Fibroblast of skin of right quadriceps (primary cell): ENCODE measurements at places on chromosomes 2 and 18.

DNA sequence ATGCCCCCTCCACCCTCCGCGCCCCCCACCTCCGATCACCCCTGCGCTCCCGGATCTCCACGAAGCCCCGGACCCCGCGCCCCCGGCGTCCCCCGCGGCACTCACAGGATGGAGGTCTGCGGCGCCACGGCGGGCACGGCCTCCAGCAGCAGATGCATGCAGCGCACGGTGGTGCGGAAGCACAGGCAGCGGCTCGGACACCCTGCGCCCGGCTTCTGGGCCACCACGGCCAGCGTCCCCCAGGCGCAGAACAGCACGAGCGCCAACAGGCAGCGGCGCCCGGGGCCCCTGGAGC is 217 bp downstream of the PXDN start:
- DNase-seq = no peak

DNA sequence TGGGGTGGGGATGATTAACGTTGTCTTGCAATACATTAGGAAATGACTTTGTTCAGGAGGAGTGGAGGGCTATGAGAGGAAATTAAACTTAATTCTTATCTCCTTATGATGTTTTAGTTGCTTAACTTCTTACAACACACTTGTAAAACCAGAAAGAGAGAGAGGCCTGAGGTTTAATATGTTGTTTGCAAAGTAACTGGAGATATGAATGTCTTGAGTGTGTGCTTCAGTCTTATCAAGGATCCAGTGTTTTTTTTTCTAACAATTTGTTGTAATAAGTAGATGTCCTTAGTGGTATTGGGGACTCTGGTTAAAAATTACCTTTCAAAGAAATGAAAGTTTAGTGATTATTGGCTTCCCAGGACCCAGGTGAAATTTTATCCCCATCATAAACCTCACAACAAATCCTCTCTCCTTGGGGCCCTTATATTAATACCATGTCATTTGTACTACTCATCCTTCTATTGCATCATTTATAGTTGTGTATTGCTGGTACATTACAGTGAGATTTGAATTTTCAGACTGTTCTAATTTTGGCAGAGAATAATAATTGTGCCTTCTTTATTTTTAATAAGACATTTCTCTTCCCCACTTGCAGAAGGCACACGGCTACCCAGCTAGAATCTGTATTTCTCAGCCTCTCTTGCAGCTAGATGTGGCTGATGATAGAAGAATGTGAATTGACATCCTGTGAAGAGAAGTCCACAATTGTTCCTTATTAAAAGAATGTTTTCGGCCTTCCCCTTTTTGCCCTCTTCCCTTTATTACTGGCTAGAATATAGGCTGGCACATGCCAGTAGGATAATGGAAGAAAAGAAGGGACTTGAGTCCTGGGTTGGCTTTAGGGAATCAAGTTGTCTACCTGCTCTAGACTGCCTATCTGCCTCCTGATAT is 91.9 kb upstream of the CXCR4 start:
- no peak for DNase-seq

- no peak for DNase-seq
Measured at GRCh38 chr2:85666435-85667316, 1.3 kb downstream of the SFTPB start.

- DNase-seq = no peak
Measured at GRCh38 chr2:71702071-71702970, 249.0 kb downstream of the DYSF start.

- DNase-seq = peak; percentile 42
Measured at GRCh38 chr2:127067620-127068350, 39.2 kb downstream of the BIN1 start.

DNA sequence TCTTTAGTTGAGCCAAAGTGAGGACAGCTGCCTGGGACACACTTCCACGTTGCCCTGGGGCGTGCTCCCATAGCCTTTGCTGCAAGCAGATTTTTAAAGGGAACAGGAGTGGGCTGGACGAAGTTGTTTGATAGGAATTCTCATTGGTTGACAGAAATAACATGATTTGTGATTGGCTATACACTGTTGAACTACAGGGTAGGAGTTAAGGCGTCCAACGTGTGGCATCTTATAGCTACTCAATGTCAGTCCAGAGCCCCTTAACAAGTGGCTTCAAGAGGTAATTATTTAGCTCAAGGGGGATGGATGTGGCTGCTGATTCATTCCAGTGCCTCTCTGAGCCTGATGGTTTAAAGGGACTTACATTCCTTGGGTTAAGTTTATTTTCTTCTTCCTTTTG is 65.5 kb downstream of the ACAA2 start:
- peak; percentile 31 for DNase-seq

- DNase-seq = no peak
Measured at GRCh38 chr2:16129716-16130540, 189.6 kb downstream of the MYCN start.

- DNase-seq = no peak
Measured at GRCh38 chr2:168614172-168615018, 158.3 kb downstream of the CERS6 start.

GRCh38 chr2:66661253-66662173 is 226.6 kb downstream of the MEIS1 start:
- no peak for DNase-seq

DNA sequence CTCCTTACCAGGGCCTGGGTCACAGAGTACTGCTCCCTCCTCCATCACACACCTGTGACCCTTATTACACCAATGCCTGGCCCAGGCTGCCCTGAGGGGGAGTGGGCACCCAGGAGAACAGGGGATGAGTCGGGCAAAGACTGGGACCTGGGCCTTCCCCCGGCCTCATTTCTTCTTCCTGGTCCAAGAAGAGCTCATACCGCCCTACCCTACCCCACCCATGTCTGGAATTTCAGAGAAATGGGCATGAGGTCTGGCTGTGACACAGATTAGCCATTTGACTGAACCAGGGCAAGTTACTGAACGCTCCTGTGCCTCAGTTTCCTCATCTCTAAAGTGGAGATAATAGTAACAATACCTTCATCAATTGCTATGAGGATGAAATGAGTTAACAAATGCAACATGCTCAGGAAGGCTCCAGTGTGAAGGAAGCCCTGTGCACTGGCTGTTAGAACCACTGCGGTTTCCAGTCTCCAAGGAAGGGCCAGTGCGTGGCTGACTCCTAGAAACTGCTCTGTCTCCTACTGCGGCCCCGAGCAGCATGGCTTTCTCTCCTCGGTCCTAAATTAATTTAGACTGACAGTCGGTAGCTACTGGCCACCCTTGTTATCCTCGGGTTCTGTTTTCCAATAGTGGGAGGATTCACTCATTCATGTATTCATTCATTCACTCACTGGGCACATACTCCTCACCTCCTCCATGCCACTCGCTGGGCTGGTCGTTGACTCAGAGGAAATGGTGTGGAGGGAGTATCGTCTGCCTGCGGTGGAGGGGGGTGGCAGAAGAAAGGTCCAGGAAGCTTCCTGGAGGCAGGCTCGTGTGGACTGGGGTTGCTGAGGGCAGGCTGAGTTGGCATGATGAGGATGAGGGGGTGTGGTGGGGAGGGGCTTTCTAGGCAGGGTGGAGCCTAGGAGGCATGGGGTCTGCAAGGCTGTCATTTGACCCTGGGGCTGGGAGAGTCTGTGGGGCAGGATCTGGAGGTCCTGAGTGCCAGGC is 175.6 kb downstream of the GLI2 start:
- no peak for DNase-seq

- no peak for DNase-seq
Measured at GRCh38 chr2:198055716-198056115, 251.3 kb downstream of the PLCL1 start.

DNA sequence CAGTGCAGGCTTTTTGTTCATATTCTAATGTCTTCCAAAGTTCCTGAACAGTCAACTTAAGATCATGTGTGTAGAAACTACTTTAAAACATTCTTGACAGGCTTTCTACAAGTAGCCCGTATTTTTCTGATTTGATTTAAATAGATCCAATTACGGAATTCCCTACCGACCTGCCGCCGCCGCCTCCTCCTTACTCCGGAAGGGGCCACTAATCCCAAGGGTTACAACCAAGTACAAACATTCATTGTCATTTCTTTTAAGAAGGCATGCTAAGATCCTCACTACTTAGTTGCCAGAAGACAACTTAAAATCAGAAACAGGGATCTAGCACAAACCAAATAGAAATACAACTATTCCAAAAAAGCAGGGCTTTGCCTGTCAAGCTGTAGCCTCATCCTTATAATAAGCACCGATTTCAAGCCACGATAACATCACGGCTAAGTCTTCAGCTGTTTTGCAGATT is 784 bp downstream of the WDR33 start:
- no peak for DNase-seq

DNA sequence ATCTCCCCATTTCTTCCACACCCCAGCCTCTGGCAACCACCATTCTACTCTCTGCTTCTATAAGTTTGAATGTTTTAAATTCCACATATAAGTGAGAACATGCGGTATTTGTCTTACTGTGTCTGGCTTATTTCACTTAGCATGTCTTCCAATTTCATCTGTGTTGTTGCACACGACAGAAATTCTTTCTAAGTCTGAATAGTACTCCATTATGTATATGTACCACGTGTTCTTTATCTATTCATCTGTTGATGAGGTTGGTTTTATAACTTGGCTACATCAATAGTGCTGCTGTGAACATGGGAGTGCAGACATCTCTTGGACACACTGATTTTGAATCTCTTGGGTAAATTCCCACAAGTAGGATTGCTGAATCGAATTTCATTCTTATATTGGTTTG is 31.8 kb upstream of the MTX2 start:
- peak; percentile 15 for DNase-seq

DNA sequence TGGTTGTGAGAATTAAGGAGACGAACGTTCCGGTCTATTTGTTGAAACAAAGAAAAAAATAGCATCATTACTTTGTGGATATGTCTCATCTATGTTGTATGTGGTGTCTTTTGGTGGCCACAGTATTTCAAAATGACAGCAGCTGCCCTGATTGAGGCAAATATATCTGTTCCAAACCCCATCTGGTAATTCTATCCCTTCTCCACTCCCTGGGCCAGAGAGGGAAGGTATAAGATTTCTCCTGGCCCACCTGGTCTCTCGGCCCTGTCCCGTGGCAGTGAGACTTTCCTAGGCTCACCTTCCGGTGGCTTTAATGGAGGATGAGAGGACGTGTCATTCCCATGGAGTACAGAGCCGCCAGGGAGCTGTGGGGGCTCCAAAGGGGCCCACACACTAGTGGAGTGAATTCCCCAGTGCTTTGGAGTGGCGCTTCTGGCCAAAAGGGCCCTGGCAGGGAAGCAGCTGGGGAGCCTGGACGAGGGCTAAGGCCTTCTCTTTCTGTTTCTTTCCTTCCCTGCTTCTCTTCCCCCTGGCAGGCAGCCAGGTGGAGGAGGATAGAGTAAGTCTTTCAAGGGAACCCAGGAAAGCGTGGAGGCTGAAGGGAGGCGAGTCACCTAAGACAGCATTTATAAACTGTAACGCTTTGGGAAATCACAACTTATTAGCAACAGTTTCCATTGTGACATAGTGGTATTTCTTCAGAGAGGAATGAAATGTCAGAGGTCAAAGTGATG is 5.6 kb downstream of the FOSL2 start:
- DNase-seq = peak; percentile 70

DNA sequence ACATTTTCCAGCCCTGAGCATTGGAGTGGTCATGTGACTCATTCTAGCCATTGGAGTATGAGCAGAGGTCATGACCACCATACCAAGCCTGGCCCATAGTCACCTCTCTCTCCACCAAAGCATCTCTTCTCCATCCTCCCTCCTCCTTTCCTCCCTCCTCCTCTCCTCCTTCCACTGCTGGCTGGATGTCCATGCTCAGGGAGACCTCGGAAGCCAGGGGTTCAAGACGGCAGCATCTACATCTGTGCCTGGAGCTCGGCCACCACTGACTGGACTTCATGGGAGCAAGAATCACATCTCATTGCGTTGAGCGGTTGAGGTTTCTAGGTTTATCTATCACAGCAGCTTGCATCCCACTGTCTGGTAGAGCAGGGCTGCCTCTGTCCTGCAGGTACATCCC is 252.4 kb downstream of the NDUFA10 start:
- no peak for DNase-seq

GRCh38 chr2:44632931-44633689 is 271.4 kb downstream of the CAMKMT start:
- no peak for DNase-seq

DNA sequence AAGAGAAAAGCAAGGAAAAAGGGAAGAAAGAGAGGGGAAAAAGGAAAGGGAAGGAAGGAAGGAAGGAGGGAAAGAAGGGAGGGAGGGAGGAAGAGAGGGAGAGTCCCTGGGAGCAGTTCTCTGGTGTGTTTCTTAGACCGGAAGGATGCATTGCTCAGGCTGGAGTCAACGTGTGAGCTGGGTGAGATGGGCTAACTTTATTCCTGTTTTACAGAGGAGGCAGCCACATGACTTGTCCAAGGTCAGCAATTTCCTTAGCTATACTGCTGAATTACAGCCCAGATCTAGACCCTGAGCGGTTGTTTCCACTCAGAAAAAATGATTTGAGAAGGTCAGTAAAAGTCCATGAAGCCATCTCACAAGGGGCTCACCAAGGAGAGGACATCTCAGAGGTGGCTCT is 86.6 kb upstream of the APCDD1 start:
- DNase-seq = no peak

GRCh38 chr2:161321944-161322648 is 13.9 kb downstream of the PSMD14 start:
- DNase-seq = no peak

DNA sequence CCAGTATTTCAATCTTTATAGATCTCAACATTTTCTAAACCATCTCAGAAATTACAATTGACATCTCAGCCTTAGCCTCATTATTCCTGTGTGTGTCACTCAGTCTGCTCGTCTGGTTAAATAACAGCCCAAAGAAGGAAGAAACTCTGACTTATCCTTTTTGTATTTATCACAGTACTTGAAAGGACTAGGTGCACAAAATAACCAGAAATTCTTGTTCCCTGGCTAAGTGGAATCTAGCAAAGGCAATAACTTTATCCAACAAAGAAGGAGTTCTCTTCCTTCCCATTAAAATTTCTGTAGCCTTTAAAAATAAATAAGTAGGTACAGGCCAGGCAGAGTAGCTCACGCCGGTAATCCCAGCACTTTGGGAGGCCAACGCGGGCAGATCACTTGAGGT is 139.9 kb upstream of the PID1 start:
- DNase-seq = no peak

- no peak for DNase-seq
Measured at GRCh38 chr2:207283356-207283755, 117.6 kb upstream of the KLF7 start.
